ENCODE measurements at places on chromosomes 7 and 10.

GRCh38 chr10:6055929-6056328 lies 6.2 kb downstream of the IL2RA start:
- DNase-seq = peak; percentile 18

- DNase-seq = no peak
These were observed 113.4 kb downstream of the JAZF1 start for GRCh38 chr7:28067171-28067570.

DNA sequence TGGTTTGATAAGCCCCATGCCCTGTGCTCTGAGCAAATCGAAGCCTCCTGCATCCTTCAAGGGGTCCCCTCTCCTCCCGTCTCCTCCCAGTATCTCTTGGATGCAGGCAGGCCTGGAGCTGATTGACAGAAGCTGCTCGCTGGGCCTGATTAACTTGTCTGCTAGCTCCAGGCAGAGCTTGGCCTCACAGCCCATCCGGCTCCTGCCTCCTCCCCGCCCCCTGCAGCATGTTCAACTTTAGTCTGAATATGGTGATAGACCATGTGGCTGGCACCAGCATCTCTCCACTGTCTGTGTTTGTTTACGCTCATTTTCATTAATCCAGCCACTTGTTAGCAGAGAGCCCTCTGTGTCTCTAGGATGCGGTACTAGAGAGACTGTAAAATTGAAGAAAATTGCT lies 432.2 kb downstream of the DPP6 start:
- DNase-seq = no peak

GRCh38 chr10:17452060-17452841 lies 2.1 kb downstream of the ST8SIA6 start:
- no peak for DNase-seq

DNA sequence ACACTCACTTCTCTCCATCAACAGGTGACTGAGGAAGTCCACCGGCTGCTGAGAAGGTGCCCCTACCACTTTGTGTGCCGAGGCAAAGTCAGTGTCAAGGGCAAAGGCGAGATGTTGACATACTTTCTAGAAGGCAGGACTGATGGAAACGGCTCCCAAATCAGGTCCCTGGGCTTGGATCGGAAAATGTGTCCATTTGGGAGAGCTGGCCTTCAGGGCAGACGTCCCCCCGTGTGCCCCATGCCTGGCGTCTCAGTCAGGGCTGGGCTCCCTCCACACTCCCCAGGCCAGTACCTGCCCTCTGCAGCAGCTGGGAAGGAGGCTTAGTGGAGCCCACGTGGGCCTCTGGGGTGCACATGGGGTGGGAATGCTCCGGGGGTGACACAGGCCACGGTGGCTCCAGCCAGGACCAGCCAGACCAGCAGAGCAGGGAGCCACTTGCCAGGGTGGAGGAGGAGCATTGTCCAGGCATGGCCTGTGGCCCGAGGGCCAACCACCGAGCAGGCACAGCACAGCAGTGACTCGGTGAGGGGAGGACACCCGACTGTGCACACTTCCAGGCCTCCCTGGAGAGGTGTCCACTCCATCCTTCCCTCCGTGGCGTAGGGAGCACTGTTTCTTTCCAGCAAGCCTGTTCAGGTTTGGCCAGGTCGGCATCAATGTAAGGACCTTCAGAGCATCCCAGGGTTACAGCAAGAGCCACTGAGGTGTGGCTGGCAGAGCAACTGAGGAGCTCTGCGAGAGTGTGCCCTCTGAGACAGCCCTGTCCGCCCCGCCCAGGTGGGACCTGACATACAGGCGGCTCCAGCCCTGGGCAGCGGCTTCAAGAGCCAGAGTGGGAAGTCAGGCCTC lies 139.7 kb downstream of the ADCY1 start:
- peak; percentile 16 for DNase-seq

GRCh38 chr7:92641921-92642511 lies 51.8 kb upstream of the FAM133B start:
- DNase-seq = peak; percentile 73

- DNase-seq = no peak
These were observed 30.6 kb downstream of the POR start for GRCh38 chr7:75945297-75946168.
